ENCODE measurements at places on chromosomes 3 and 15.

- no peak for DNase-seq
Measured at GRCh38 chr3:155070932-155071387, 9.2 kb upstream of the MME start.

DNA sequence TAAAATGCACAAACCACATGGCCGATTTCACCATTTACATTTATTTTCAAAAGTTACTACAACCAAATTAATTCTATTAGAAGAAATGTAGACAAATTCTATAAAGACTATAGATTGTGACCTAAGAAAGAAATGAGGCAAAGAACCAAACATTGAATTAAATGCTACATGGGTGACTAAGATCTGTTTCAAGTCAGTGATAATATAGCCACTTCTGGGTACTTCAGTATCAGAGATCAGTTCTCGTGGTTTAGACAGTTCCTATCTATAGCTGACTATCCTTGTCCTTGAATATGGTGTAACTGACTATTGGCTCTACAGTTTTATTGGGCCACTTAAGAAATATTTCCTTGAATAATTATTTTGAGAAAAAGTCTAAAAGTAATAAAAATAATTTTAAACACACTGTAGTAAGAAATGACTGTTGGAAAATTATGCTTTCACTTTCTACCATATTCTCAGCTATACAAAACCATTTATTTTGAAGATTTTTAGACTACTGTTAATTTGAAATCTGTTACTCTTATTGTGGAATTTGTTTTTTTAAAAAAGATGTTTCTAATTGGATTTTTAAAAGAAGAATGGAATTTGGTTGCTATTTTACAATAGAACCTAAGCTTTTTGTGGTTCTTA, 14.1 kb downstream of the KCNMB3 start:
- no peak for DNase-seq

DNA sequence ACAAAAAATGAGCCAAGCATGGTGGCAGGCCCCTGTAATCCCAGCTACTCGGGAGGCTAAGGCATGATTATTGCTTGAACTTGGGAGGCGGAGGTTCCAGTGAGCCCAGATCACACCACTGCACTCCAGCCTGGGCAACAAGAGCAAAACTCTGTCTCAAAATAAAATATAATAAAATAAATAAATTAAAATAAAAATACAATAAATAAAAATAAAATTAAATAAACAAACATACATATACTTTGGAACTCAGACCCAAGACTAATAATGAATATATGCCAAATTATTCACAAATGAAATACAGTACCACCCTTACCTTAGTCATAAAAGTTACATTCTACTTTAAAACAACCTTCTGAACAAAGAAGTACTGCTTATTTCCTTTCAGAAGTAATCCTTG, 81.8 kb downstream of the SCAPER start:
- no peak for DNase-seq

DNA sequence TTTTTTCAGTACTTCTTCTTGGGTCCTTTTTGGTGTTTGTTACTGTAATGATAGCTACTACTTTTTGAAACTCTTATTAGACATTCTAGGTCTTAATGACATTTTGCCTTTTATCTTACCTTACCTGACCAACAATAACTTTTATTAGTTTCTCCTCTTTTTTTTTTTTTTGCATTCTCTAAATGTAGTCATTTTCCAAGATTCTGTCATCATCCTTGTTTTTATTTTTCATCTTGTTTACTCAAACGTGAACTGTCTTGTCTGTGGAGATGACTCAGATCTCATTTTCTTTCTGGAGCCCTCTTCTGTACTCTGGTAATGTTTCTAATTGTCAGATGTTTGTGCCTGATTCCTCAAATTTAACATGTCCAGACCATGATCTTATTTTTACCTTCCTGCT, 2.9 kb downstream of the ABHD5 start:
- DNase-seq, result no peak

- DNase-seq, result no peak
Measured at GRCh38 chr3:140545756-140546155, 132.1 kb upstream of the TRIM42 start.

- DNase-seq, result no peak
Measured at GRCh38 chr3:124269619-124270018, 277.7 kb upstream of the ROPN1 start.

- no peak for DNase-seq
Measured at GRCh38 chr15:89419370-89419984, 76.9 kb downstream of the RHCG start.

DNA sequence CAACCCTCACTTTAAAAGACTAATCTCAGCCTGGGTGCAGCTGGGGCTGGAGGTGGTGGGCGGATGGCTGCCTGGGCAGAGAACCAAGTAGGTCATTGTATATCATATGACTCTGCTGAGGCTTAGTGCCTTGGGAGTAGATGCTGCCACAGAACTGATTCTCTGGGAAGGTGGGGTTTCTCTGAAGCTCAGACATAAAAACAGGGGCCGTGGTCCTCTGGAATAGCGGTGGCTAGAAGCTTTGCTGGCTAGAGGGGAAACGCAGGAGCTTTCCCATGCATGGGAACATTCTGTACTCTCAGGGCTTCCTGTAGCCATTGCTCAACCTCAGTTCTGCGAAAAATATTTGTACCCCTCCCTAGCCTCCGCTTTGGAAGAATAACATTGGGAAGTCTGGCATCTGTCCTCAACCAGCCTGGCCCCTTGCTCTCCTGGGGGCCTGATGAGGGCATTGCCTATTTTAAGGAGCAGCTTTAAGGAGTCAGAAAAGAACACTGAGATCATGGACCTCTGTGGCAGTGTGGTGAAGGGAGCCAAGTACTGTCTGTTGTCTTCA, 14.7 kb downstream of the TIMP4 start:
- no peak for DNase-seq

GRCh38 chr3:14016900-14017475, 107.7 kb downstream of the CHCHD4 start:
- DNase-seq, result no peak

DNA sequence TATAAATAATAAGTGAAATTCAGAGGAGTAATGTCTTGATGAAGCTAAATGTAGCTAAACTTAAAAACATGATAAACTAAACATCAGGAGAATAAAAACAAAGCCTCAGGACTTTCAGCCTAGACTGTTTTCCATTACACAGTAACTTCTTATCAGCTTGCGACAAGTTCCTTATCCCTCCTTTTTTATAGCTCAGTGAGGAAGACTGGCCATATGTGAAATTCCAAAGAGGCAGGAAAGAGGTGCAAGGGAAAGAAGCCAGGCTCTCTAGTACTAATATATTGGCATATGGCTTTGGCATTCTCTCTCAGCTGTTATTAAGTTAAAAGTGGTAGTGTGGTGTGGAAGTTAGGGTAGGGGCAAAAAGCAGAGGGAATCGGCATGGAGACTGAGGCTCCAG, 4.4 kb downstream of the COX17 start:
- DNase-seq, result no peak

- DNase-seq, result no peak
Measured at GRCh38 chr15:40285554-40286011, 2.7 kb upstream of the ANKRD63 start.

GRCh38 chr15:62658498-62658897, 384.0 kb upstream of the TPM1 start:
- DNase-seq, result no peak

- peak; percentile 57 for DNase-seq
Measured at GRCh38 chr3:79766496-79767193, 1.2 kb downstream of the ROBO1 start.

- no peak for DNase-seq
Measured at GRCh38 chr3:39879581-39879980, 70.2 kb downstream of the MYRIP start.

DNA sequence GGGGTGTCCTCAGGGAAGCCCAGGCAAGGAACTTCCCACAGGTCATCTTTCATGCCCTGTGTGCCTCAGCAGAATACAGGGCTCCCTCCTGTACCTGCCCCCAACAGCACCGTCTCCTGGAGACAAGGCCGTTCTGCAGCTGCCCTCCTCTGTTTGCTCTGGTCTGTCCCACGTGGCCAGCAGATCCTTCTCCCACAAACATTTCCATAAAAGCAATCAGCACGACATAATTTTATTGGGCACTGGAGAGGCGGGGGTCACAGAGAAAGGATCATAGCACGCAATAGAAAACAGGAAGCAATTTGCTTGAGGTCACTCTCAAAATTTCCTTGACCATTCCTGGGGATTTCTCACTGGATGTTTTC, 29.4 kb downstream of the STARD5 start:
- DNase-seq, result no peak

GRCh38 chr3:149152420-149152819, 23.0 kb downstream of the HPS3 start:
- no peak for DNase-seq

DNA sequence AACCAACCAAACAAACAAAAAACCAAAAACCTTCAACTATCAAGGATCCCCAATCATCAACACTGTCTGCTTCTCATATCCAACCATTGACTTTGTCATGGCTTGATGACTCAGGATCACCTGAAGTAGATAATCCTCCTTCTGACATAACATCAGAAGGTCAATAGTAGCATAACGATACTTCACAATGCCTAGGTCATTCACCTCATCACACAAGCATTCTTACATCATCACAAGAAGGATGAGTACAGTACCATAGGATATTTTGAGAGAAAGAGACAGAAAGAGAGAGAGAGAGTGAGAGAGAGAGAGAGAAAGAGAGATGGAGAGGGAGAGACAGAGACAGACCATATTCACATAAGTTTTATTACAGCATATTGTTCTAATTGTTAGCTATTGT, 42.1 kb downstream of the SPATA16 start:
- no peak for DNase-seq

GRCh38 chr3:125300416-125300815, 74.7 kb downstream of the ZNF148 start:
- DNase-seq, result no peak

DNA sequence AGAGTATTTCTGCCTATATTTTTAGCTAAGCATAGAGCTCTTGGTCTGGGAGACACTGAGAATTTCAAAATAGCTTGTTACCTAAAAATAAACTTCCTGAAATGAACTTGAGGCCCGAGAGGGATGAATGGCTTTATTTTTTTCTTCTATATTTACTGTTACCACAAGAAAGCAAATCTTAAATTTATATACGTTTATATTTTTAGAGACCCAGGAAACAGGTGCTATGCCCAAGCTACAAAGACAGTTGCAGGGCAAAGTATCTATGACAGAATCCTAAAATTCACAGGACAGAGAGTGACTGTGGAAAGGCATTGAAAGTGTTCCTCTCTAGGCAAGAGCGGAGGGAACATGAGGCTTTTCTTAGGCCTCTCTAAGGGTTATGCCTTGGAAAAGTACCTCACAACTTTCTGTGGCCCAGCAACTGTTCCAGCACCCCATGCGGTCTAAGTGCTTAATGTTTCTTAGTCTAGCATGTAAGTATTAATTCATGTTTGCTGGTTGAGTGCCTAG, 36.5 kb downstream of the TGFBR2 start:
- no peak for DNase-seq

DNA sequence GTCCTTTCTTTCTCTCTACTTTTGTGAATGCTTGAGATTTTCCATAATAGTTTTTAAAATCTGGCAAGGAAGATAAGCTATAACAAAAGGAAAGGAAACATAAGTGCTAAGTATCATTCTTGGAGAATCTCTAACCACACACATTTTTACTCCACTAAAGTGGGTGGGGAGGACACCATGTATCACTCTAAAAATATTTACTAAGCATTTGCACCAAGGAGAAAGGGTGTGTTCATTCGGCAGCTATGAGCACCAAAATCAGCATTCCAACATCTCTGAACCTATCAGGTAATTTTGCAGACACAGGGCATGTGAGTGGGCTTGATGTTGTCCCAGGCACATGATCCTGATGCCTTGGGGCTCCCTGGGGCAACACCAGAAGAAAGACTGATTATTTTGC, 5.5 kb downstream of the B4GALT4 start:
- no peak for DNase-seq

- DNase-seq, result no peak
Measured at GRCh38 chr15:84810073-84810840, 6.9 kb upstream of the ALPK3 start.

GRCh38 chr3:129481766-129482332, 41.8 kb downstream of the IFT122 start:
- peak; percentile 37 for DNase-seq

DNA sequence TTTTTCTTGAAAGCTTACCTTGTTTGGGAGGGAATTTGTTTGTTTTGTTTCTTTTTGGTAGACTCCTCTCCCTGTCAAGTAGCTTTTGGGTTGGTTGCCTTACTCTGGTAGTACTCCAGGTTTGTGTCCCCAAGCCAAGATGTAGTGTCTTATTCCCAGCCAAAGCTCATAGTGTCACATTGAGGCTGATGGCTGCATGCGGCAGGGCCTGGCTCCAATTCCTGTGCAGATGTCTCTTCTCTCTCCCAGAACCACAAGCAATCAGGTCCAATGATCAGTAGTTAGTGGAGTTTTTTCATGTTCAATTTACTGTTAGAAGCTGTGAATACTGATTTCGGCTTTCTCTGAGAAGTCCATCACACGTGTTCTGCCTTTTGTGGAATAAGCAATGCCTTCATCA, 221.1 kb upstream of the THBS1 start:
- no peak for DNase-seq

DNA sequence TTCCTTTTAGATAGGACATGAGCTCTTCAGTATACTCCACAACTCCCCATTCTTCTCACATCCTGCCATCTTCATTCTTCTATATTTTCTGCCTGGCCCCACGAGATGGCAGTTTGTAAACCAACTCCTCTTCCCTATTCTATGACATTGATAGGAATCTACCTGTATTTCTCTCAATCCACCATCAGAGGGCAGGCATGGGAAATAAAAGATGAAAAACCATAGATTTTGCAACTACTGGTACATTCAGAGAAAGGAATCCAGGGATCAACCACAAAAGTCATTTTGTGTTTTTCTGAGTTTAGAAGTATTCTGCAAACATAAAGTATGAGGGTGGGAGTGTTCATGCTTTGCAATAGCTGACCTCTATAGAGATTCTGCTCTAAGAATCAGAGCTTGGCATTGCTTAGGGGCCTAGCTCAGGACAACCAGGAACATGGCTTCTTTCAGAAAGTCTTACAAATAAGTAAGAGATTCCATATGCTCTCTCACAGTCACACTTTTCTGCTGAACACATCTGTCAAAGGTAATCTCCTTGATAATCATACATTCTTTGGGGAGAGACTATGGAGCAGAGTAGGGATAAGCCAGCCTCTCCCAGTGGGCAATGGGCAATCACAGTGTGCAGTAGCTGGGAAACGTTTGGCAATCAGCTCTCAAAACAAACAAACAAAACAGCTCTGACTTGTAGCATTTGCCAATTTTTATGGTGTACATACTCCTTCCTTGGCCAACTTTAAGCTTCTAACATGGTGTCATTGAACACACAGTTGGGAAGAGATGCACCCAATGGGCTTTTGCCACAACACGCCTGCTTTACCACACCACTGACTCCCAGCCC, 43.1 kb upstream of the SLC25A36 start:
- DNase-seq, result peak; percentile 67

GRCh38 chr15:33411596-33412540, 101.1 kb downstream of the RYR3 start:
- DNase-seq, result no peak

Measured in brain (organoid and tissue), 16 donors.